Chondrocyte (in vitro differentiated cells): ENCODE measurements at places on chromosomes 2 and 18. TPM values are rescaled to one million over a fixed set of nuclear protein-coding genes. Genes with fewer than 3 reads are reported as not detected.

ZDBF2 gene
- 24.8 to 28.9 TPM (median 26.3 TPM) in 3 replicates for total RNA-seq

RAD51AP2 gene
- total RNA-seq = not detected in 3 replicates

DNA sequence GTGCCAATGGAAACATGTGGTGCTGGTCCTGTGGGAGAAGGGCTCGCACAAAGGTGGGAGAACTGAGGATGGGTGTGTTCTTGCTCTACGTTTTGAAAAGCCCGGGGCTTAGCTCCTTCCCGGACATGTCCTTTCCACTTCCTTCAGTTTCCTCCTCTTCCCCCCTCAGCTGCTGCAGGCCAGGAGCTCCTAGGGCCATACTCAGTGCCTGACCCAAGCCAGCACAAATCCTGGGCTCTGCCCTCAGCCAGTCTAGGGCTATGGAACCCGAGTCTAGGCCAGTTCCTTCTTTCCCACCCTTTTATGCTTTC, 1.4 kb upstream of the SIX2 start:
- peak overlapping the region; percentile 83 for H3K4me3 ChIP-seq
- H3K27ac ChIP-seq = peak overlapping the region; percentile 93
- H3K4me1 ChIP-seq = peaks cover 59% of the 10 kb centered on the region

- peaks cover 10% of the 10 kb centered on the region for H3K4me1 ChIP-seq
- no peak overlapping the region for H3K27ac ChIP-seq
- no peaks in the 10 kb centered on the region for H3K27me3 ChIP-seq
- no peak overlapping the region for H3K4me3 ChIP-seq
- no peak for DNase-seq
- H3K36me3 ChIP-seq = no peaks in the 10 kb centered on the region
Measured at GRCh38 chr2:190050001-190050400, 12.5 kb downstream of the MSTN start.

IL36B gene
- not detected in 3 replicates for total RNA-seq

DNA sequence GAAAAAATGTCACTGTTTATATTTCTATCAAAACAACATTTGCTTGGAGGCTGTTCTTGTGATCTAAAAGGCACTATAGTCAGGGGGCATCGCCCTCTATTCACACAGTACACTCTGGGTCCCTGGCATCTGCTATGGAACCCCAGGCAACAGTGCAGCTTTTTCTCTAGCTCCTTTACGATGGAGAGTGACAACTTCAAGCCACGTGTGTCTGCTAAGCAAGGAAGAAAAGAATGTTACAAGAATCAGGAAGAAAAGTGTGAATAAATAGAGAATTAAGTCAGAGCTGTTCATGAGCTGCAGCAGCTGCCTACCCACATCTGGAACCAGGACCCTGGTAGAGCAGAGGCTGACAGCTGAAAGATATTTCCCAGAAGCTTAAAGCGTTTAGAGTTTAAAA, 11.2 kb downstream of the RND3 start:
- H3K27ac ChIP-seq = peak overlapping the region; percentile 98
- H3K4me3 ChIP-seq = peak overlapping the region; percentile 31
- H3K4me1 ChIP-seq = peaks cover 100% of the 10 kb centered on the region
- no peak for DNase-seq
- peaks cover 43% of the 10 kb centered on the region for H3K36me3 ChIP-seq
